ENCODE measurements at places on chromosomes 12 and 14.
A peak's percentile ranks its signal among the peaks of the same experiment; 100 is the strongest.

GRCh38 chr12:117646520-117646919 is 285.1 kb upstream of the NOS1 start:
- DNase-seq = no peak

DNA sequence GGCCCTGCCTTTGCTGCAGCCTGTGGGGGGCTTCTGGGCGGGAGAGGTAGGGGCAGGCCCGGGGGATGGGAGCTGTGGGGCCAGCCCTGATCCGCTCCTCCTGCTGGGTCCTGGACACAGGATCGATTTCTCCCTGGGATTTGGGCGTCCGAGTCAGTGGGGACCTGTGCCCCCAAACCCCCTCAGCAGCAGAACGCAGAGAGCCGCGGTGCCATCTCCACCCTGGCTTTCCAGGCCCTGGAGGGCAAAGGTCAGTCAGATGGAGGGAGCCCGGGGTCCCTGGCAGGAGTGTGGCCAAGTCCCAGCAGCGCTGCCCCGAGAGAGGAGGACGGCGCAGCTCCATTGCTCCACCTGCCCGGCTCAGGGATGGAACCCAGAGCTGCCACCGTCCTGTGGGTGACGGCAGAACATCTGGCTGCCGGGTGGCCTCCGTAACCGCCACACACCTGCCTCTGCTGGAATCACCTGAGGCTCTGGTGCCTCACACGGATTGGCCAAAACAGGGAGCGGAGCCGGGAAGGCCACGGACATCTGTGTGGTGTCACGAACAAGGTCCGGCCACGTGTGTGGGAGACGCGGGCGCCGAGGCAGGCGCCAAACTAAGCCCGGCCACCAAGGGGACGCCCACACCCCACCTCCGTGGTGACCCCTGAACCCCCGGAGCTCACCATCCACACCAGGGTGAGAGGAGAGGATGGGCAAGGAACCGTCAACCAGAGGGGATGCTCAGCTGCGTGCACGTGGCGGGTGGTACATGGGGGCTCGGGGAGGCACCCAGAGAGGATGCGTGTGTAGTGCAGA is 80.3 kb upstream of the FBRSL1 start:
- no peak for DNase-seq

DNA sequence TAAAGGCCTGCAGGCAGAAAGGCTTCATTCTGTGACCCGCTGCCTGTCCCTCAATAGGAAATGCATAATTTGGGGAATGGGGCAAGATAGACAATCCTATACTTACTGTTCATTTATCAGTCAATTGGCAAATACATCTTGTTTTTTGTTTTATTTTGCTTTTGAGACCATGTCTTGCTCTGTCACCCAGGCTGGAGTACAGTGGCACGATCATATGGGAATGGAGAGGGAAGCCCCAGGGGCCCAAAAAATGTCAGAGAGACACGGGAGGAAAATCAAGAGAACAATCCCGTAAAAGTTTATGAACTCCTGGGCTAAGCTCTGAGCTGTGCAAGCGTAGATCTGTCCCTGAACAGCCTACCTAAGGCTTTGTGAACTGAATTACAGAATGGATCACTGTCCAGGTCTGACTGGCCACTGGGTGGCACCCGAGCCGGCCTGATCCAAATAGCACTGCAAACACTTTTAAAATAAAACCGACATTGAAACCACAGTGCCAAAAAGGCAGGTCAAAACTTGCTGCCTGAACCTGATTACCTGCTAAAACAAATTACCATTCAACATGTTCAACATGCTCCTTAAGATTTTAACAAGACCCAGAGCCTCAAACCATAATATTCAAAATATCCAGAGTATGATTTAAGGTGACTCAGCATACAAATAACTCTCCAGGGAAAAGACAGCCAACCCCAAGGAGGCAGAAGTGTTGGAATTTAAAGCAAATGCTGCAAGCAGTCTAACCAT is 11.8 kb downstream of the COPS7A start:
- DNase-seq = no peak

DNA sequence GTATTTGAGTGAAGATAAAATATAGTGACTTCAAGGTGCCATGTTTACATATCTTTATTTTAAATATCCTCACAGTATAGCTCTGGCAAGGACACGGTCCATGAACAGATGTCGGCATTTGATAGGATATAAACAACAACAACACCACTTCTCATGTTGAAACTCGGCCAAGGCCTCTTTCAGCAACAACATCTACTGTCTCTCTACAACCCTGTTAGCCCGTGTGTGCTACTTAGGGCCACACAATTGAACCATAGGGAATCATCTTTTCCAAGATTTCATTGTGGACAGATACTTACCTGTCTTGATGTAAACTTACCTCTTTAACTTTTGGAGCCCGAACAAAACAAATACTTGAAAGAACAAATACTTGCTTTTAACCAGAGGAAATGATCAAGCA is 168.7 kb upstream of the SSTR1 start:
- no peak for DNase-seq

DNA sequence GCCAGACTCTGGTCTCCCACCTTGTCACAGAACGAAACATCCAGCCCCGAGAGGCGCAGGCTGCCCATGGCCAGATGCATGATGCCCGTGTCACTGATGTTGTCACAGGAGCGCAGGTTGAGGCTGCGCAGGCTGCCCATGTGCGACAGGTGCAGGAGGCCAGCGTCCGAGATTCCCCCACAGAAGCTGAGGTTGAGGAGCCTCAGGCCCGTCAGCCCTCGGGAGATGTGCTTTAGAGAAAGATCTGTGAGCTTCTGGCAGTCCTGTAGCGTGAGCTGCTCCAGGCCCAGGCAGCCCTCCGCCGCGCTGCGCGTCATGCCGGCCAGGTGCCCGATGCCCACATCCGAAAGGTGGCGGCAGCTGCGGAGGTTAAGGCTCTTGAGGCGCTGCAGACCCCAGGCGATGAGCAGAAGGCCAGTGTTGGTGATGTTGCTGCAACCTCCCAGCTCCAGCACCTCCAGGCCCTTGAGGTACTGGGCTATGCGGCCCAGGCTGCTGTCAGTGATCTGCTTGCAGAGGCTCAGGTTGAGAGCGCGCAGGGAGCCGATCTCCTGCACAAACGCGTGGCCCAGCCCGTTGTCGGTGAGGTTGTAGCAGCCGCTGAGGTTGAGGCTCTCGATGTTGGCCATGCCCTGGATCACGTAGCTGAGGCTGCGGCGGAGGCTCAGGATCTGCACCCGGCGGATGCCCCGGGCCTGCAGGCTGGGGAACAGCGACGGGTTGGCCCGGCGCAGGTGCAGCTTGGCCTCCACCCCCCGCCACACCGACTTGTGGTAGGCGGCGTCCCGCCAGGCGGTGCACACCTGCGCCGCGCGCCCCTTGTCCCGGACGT is 991 bp downstream of the FBXL14 start:
- DNase-seq = peak; percentile 72

- DNase-seq = no peak
Observed at GRCh38 chr12:68111995-68112394, 47.5 kb downstream of the IFNG start.

GRCh38 chr12:114269153-114269552 is 136.8 kb downstream of the TBX5 start:
- DNase-seq = no peak

GRCh38 chr12:116726694-116727093 is 11.2 kb downstream of the SPRING1 start:
- DNase-seq = no peak
